T-helper 17 cell (primary cell): ENCODE measurements at places on chromosomes 7 and 10. TPM values are rescaled to one million over a fixed set of nuclear protein-coding genes. Genes with fewer than 3 reads are reported as not detected.

EXOC6 gene
- total RNA-seq: 10.5 TPM

ARMC10 gene
- total RNA-seq: 16.0 TPM

PIP gene
- total RNA-seq: not detected

NFE2L3 gene
- 4.3 TPM for total RNA-seq

CCDC146 gene
- total RNA-seq: 8.5 TPM

ARHGAP22 gene
- 0.39 TPM for total RNA-seq

CALHM3 gene
- not detected for total RNA-seq

GRID1 gene
- not detected for total RNA-seq

NRF1 gene
- total RNA-seq: 33.9 TPM

LBX1 gene
- total RNA-seq: not detected

NPC1L1 gene
- total RNA-seq: not detected

TLX1 gene
- not detected for total RNA-seq

TMEM130 gene
- total RNA-seq: not detected

TMEM196 gene
- not detected for total RNA-seq

CDHR1 gene
- total RNA-seq: 0.12 TPM

C10orf53 gene
- total RNA-seq: not detected

ACSL5 gene
- 35.4 TPM for total RNA-seq

SEC31B gene
- total RNA-seq: 70.3 TPM

CCL24 gene
- not detected for total RNA-seq

RAPGEF5 gene
- 0.85 TPM for total RNA-seq

ZNF488 gene
- not detected for total RNA-seq

CCSER2 gene
- 138 TPM for total RNA-seq

FOXK1 gene
- 60.9 TPM for total RNA-seq

PNLIP gene
- total RNA-seq: not detected

MKI67 gene
- total RNA-seq: 1.8 TPM

ADAP1 gene
- total RNA-seq: 6.7 TPM

PLAU gene
- not detected for total RNA-seq

DNTT gene
- not detected for total RNA-seq

TRPV5 gene
- total RNA-seq: not detected

MOSPD3 gene
- 16.5 TPM for total RNA-seq

TEX36 gene
- not detected for total RNA-seq

SLC16A12 gene
- total RNA-seq: not detected

C10orf143 gene
- 5.0 TPM for total RNA-seq

OR6V1 gene
- not detected for total RNA-seq

AOC1 gene
- total RNA-seq: not detected

PHKG1 gene
- 6.2 TPM for total RNA-seq

CLEC2L gene
- total RNA-seq: 2.6 TPM

HOXA2 gene
- total RNA-seq: not detected

THSD7A gene
- total RNA-seq: not detected

AKR1B15 gene
- total RNA-seq: not detected

NUTM2B gene
- 1.3 TPM for total RNA-seq

NUTM2E gene
- total RNA-seq: 0.44 TPM

AASS gene
- 1.6 TPM for total RNA-seq

SNCG gene
- total RNA-seq: not detected

SRI gene
- total RNA-seq: 65.8 TPM

STRA8 gene
- not detected for total RNA-seq

SUPV3L1 gene
- total RNA-seq: 42.2 TPM

ZNF804B gene
- not detected for total RNA-seq

FZD1 gene
- 0.13 TPM for total RNA-seq

CDC14C gene
- total RNA-seq: not detected

SAMD9L gene
- 24.7 TPM for total RNA-seq

CAV1 gene
- total RNA-seq: 0.30 TPM

ANXA11 gene
- total RNA-seq: 199 TPM

ADAM8 gene
- 157 TPM for total RNA-seq

PDE1C gene
- not detected for total RNA-seq

ADAM12 gene
- 36.6 TPM for total RNA-seq

ACSM6 gene
- total RNA-seq: not detected
